IMR-90 (cell line): ENCODE measurements at places on chromosomes 7 and 10. TPM values are rescaled to one million over a fixed set of nuclear protein-coding genes. Genes with fewer than 3 reads are reported as not detected.
A peak's percentile ranks its signal among the peaks of the same experiment; 100 is the strongest.

- DNase-seq, result no peak
Observed at GRCh38 chr7:69436946-69437345, 161.3 kb upstream of the AUTS2 start.

DNA sequence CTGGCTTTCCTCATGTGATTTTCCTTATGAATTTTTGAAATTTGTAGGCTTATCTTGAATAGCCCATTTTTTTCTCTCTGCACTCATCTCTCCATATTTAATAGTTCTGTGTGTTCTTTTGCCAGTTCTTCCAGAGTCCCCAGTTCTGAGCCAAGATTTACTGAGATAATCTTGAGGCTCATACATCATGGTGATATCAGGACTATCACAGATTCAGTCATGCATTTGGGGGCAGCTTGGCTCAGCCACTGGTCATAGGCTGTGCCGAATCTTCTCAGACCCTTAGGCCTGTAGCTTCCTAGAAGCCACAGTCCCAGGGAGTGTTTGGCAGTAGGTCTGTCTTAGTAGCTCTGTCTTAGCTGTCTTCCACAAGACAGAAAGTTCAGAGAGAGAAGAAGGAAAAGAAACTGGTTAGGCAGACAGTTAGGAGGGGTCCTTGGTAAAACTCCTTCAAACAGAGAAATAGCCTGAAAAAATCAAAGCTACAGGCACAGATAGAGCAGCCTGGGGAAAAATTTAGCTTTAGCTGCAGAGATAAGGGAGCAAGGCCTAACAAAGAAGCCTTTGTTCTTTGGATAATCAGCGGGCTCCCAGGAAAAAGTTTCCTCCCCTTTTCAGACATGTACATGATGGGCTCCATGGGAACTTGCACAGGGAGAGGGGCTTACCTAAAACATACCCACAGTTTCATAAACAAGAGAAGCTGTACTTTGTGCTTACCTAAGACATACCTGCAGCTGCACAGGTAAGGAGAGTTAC is 29.1 kb downstream of the FAS start:
- no peak for DNase-seq

GRCh38 chr7:54838175-54838910 is 79.3 kb upstream of the SEC61G start:
- DNase-seq, result no peak

GRCh38 chr7:22587322-22587721 is 87.3 kb upstream of the STEAP1B start:
- no peak for DNase-seq

DNA sequence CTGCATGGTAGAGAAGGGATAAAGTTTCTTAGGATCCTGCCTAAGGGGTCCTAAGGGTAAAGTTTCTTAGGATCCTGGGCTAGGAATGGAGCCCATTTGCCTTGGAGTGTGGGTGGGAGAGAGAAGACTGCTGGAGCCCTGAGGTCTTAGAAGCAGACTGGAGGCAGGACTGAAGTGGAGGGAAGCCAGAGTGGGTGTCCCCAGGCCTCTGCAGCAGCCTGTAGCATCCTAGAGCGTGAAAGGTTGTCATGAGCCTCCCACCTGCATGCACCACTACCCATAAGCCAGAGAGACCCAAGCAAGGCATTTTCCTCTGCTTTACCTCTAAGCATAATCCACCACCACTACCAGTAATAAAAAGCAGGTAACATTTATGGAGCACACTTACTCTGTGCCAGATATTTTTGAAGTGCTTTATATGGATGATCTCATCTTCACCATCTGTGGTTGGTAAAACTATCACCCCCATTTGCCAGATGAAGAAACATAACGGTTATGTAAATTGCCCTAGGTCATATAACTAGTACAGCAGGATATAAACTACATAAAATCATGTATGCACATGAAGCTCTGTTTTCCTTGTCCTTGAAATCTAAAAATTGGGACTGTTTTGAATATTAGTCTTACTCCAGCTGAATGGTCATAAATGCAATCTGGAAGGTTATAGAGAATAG is 103.5 kb upstream of the CCDC6 start:
- DNase-seq, result no peak

DNA sequence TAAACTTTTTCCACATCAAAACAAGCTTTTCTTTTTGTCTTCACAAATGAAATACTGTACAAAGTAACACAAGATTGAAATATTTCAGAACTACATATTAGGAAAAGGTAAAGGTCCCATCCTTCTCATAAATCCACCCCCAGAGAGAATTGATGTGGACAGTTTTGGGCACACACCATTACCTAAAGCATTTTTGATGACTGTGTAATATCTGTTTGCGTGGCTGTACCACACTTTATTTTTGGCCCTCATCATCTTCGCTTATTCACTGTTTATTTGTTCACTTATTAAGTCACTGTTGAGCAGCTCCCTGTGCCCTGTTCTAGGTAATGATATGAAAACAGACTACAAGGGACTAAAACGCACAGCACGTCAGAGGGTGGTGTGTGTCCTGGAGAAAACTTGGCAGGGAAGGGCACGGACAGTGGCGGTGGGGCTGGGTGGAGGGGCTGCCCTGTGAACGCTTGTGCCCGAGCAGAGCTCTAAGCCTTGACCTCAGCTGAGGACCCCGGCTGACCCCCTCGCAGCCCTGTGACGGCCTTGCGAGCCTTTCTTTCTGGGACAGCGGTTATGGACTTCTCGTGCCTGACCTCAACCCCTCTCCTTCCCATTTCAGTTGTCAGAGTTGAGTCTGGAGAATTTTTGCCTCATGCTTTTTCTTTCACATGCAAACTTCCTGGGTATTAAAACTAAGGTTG is 241.3 kb downstream of the EMX2 start:
- no peak for DNase-seq

GRCh38 chr7:1238450-1238882 is 5.8 kb downstream of the UNCX start:
- DNase-seq, result no peak

CYP2C19 gene
- not detected in 2 replicates for total RNA-seq

- no peak for DNase-seq
Observed at GRCh38 chr10:12471135-12471534, 121.8 kb downstream of the CAMK1D start.

DNA sequence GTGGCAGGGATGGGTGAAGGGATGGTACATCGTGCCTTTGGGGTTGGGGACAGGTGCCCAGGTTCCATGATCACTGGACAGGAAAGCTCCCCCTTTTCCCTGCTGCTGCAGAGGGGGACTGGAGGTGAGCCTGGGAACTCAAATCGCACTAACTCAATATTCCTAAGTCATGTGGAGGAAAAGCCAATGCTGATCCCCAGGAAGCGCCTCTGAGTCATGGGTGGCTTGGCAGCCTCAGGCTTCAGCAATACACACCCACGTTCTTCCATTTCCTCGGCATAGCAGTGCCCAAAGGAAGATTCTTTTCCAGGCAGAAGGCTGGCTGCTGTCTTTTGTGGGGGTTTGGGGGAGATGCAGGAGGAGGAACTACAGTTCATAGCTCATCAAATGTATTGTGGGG is 165.8 kb downstream of the CCDC3 start:
- DNase-seq, result peak; percentile 71

PTN gene
- 61.7 and 86.7 TPM in 2 replicates for total RNA-seq

GRCh38 chr7:27110186-27111031 is 7.9 kb upstream of the HOXA2 start:
- DNase-seq, result peak; percentile 92
